ENCODE measurements at places on chromosomes 7 and 10.

DNA sequence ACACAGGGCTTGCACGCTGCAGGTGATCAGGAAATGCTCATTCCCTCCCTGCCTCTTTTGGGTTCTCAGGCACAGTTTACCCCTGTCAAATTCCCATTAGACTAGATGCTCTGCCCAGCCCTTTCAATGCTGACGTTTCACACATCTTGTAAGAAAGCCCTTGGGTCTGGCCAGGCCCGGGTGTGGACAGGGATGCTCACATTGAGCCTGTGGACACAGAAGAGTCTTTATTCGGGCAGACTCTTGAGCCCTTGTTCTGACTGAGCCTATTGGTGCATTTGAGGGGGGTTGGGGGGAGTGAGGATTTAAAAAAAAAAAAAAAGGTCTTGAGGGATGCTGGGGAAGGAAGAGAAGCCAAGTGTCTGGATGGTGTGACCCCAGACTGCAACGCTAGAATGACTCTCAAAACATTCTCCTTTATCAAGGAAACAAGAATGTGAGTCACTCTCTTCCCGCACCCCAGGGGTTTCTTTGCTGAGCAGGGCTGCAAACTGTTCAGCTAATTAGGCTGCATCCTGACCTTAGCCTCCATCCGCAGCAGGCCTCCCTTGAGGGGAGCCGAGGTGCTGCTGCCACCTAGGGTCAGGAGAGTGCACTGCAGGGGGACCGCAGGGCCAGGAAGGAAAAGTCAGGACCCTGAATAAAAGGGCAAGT is 53.6 kb upstream of the TMEM72 start:
- DNase-seq = no peak

GRCh38 chr10:5574642-5575131 is 49.9 kb downstream of the CALML3 start:
- no peak for DNase-seq

- no peak for DNase-seq
Measured at GRCh38 chr7:66047426-66047825, 28.2 kb upstream of the ASL start.

DNA sequence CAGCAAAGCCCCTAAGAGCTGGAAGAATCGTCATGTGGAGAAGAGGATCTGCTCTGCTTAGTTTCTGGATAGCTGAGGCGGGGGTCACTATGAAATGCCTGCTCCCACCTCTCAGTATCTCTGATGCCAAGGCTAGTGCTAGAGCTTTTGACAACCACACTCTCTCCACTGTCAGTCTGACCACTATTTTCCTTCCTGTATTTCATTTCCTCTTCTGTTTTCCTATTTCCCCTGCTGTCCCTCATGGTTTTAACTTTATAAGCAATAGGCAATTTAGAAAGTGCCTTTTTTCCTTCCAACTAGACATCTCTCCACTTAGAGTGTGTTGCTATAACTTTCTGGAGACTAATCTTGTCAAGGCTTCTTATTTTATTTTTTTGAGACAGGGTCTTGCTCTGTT is 23.6 kb downstream of the C7orf57 start:
- no peak for DNase-seq

- DNase-seq = no peak
Measured at GRCh38 chr10:33781606-33782395, 447.3 kb upstream of the NRP1 start.

GRCh38 chr7:71454981-71455380 is 323.0 kb downstream of the GALNT17 start:
- DNase-seq = no peak

GRCh38 chr10:43980715-43981114 is 332.0 kb upstream of the ZNF32 start:
- DNase-seq = no peak

- no peak for DNase-seq
Measured at GRCh38 chr7:159065852-159066480, 78.7 kb downstream of the VIPR2 start.
